ENCODE measurements at places on chromosomes 5 and 9.

- DNase-seq: no peak
Measured at GRCh38 chr5:151779531-151780125, 7.9 kb downstream of the G3BP1 start.

- DNase-seq: no peak
Measured at GRCh38 chr5:68395302-68395701, 179.7 kb downstream of the PIK3R1 start.

DNA sequence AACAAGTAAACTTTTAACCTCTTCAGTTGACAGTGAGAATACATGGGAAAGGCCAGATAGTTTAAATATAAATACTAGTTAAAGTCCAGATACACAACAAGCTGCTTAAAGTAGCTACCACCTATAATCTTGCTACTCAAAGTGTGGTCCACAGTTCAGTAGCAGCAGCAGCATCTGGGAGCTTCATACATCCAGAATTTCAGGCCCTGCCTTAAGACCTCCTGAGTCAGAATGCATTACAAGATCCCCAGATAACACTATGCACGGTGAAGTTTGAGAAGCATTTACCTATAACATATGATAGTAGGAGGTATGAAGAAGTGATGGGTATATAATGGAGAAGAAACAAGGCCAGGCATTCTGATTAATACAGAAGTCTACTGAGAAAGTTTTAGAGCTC, 244.5 kb downstream of the EFNA5 start:
- DNase-seq: no peak

GRCh38 chr5:119187776-119188529, 117.1 kb downstream of the DMXL1 start:
- DNase-seq: no peak

- no peak for DNase-seq
Measured at GRCh38 chr9:96156171-96156974, 145.6 kb downstream of the HSD17B3 start.

DNA sequence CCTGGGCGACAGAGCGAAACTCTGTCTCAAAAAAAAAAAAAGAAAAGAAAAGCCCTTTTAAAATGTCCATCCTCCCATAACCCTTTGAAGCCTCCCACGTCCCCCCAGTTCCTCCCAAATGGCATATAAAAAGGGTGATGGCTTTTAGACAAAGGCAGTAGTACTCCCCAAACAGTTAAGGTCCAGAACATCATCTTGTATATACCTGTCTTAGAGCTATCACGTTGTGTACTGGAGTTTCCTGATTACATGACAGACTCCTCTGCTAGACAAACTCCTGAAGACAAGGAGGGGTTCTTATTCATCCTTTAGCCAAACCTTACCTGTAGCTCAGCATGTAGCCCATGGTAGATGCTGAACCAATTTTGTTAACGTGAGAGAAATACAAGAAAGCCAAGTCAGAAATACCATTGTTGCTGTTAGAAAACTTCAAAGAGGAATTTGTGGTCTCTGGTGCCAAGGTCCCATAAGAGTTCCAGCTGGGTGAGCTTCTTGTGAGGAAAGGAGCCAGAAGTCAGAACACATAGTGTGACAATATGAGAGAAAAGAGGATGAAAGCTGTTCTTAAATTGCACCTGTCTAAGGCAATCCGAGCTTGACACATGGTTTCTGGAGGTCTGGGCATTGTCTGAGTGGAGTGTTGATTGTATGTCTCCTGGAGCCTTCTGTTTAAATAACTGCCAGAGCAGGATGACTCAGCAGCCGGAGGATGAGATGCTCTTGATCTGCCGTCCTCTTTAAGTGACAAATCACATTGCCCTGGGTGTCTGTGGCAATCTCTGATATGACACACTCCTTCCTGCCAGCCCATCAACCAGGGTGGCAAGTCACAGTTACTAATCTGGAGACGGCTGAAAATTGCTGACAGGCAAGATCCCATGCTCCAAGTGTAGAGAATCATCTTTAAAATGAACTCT, 69.1 kb downstream of the ARRDC3 start:
- peak; percentile 79 for DNase-seq

- DNase-seq: no peak
Measured at GRCh38 chr9:36346569-36346968, 53.5 kb downstream of the RNF38 start.

GRCh38 chr5:124732428-124733328, 13.8 kb downstream of the ZNF608 start:
- no peak for DNase-seq

DNA sequence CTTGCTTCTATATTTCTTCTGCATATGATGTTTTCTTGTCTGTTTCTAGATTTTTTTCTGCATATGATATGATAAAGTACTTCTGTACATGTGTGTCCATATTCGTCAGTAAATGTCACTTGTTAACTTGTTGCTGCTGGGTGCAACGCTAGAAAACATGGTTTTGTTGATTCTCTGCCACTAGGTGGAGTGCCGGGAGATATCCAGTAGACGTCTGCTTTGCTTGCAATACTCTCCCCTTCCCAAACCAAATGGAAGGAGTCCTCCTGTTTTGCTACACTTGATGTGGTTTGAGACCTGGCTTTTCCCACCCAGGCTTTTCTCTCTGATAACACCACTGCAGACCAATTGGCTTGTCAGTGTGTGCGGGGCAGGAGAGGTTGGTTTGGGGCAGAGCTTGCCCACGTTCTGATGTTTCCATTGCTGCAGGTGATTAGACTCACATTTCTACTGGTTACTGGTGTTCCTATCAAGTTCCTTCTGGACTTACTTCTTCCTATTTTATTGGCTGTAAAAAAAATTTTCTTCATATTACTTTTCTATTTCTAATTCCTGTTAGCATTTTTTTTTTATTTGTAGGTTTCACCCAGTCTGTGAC, 900.0 kb upstream of the CDH10 start:
- no peak for DNase-seq

DNA sequence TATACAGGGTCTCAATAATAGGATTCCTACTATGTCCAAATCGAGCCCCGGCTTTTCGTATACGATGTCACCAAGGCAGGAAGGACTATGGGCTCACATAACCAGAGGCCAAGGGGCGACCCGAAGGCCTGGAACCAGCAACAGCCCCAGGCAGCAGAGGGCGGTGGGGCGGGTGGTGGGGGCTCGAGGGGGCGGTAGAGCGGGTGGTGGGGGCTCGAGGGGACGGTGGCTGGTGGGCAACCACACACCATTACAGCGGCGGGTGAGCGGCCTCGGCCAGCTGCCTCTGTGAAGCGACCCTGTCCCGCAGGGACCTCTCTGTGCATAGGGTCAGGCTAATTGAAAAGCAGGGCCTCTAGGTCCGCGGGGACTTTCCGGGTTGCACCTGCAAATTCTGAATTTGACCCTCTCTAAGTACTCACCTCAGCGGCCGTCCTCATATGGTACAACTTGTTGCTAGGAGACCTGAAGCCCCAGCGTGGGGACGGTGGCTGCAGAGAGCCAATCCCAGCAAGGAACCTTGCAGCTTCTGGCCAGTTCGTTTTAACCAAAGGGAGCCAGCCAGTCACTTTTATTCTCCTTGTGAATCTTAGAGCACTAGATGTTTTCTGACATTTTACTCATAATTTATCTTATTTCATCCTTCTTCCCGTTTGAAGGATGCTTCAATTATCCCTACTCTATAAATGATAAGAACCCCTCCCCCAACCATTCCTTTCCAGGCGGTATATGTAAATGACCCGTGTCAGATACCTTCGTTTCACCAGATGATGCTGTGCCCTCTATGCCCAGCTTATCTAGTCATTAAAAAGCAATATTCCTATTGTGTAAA, at the start of gene NME5:
Gene NME5 (minus strand): TSS at position 480 of the 832 bp plus-strand sequence. CDS start 648 bp downstream, outside the sequence.
- DNase-seq: peak; percentile 85

DNA sequence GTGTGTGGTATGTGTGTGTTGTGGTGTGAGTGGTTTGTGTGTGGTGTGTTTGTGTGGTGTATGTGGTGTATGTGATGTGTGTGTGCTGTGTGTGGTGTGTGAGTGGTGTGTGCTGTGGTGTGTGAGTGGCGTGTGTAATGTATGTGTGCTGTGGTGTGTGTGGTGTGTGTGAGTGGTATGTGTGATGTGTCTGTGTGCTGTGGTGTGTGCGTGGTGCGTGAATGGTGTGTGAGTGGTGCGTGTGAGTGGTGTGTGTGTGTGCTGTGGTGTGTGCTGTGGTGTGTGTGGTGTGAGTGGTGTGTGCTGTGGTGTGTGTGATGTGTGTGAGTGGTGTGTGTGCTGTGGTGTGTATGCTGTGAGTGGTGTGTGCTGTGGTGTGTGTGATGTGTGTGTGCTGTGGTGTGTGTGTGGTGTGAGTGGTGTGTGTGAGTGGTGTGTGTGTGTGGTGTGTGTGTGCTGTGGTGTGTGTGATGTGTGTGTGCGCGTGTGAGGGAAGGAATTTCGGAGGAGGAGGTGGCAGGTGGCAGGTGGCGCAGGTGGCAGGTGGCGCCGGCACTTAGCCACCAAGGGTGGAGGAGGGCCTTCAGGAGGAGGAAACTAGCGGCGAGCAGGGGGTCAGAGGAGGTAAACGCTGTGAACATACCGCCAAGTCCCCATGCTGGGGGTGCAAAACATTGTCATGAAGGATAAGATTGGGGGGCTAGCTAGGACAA, 191.8 kb downstream of the MELK start:
- DNase-seq: no peak

- no peak for DNase-seq
Measured at GRCh38 chr5:161546095-161546469, 443 bp downstream of the GABRB2 start.

- no peak for DNase-seq
Measured at GRCh38 chr5:139677736-139678613, 29.8 kb downstream of the CXXC5 start.

DNA sequence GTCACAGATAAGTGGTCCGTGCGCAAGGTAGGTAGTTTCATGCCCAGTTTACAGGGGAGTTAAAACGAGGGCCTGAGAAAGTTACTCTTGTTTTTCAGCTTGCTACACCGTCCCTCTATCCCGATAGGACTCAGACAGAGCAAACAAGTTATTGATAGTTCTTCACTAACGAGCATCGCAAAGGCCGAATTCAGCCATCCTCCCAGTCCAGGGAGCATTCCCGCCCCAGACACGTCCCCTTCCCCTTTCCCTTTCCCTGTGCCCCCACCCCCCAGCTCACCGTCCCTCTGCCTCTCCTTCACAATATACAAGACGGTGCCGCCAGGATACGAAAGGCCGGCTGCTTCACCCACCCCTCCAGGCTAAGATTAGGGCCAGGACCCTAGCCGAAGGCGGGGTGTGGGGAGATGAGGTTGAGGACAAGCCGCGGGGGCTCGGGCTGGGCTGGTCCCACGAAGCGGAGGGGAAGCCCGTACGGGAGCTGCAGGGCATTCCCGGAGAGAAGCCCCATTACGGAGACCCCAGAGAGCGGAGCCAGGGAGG, 599 bp downstream of the KIAA1191 start:
- DNase-seq: peak; percentile 14

GRCh38 chr9:89042984-89043383, 51.7 kb downstream of the S1PR3 start:
- DNase-seq: peak; percentile 37

GRCh38 chr5:31861601-31862000, 222.7 kb downstream of the PDZD2 start:
- no peak for DNase-seq

GRCh38 chr9:68895741-68896478, 118.0 kb downstream of the PRKACG start:
- no peak for DNase-seq

DNA sequence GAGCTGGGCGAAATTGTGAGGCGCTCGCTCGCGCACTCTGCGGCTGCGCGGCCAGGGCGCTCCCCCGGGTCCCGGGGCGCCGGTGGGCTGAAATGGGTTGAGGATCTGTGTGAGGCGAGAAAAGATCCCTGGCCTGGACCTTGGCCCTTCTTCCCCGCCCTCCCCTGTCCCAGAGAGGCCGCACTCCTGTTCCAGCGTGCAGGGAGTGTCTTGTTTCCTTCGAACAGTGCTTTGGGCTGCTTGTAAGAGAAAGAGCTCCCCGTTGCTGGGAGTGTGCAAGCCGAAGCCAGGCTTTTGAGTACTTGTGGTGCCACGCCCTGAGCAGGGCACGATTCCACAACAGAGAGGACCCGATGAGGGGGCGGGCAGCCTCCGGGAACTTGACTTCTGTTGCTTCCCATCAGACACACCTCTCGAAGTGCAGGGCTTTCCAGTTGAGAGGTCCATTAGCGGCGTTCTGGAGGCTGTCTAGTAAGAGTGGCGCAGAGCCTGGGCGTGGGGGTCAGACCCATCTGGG, 535 bp downstream of the DOLPP1 start:
- DNase-seq: no peak

DNA sequence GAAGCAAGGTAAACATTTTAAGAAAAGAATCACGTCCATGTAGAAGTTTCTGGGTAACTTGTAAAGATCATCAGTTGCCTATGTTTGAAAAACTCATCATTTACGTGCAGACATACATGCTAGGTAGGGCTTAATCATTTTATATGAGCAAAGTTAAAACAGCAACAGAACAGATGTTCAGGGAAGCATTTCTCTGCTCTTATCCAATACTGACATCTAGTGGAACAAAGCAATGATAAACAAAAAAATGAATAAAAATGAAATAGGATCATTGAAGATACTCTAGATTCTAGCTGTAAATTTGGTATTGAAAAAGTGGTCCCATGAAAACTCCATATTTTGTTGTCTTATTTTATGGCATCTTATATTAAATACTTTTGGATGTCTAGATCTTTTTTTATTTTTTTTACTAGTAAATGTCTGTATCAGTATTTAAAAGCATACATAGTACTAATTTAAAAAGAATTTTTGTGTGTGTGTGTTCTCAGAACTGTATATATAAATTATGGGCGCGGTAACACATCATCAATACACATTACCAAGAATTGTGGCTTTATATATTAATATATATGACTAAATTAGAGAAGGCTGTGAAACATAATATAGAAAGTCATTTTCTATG, 1050.2 kb downstream of the CDH12 start:
- DNase-seq: peak; percentile 50

DNA sequence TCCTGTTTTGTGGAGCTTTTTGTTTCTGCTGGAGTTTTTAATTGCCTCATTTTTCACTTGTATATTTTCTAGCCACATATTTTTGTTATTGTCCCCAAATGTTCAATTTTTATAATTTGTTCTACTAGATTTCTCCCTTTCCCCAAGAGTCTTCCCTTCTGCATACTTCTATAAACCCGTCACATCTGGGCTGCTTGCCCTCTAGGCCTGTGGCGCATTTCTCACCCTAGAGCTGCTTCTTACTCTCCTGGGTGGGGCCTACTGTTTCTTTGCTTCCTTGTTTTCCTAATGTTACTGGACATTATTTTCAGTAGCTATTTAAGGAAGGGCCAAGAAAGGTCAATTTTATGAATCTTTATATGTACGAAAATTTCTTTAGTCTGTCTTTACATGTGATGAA, 51.5 kb downstream of the NXNL2 start:
- no peak for DNase-seq

GRCh38 chr5:112917453-112917995, 4.5 kb downstream of the REEP5 start:
- DNase-seq: peak; percentile 23

GRCh38 chr9:121071756-121072421, 2.9 kb upstream of the CNTRL start:
- DNase-seq: no peak

- no peak for DNase-seq
Measured at GRCh38 chr5:138711811-138712210, 41.4 kb upstream of the CTNNA1 start.
